SW 1271 (cell line): ENCODE measurements at places on chromosomes 13 and 19.

GRCh38 chr13:78868991-78869390 lies 210.0 kb upstream of the OBI1 start:
- no peak for DNase-seq

DNA sequence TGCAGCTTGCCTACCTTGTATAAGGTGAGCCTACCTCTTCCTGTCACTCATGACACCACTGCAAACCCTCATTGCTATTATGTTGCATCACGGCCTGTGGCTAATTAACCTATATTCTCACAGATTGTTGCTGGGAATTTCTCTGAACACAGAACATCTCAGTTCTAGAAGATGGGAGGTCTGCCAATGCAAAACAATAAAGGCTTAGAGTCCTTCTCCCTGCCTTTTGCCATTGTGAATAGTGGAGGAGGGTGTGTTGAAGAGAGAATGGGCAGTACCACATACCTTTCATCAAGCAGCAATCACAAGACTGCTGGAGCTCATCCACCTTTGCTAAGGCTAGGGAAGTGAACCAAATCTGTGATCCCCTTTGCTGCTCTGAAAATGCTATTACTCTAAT lies 34.4 kb downstream of the WDFY2 start:
- no peak for DNase-seq

DNA sequence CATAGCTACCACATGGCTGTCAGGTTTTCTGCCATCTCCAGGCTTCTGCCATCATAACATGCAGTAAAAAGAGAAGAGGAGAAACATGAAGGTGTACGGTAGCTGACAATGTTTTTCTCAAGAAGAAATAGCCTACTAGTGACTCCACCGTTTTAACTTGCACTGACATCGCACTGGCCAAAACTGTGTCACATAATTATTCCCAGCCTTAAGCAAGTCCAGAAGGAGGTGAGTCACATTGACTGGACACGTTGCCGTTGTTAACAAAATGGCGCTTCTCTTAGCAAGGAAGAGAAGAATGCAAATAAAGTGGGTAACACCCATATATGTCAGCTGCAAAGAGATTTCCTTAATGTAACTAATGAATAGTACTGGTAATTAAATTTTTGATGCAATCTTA lies 810.4 kb upstream of the SLC10A2 start:
- no peak for DNase-seq

DNA sequence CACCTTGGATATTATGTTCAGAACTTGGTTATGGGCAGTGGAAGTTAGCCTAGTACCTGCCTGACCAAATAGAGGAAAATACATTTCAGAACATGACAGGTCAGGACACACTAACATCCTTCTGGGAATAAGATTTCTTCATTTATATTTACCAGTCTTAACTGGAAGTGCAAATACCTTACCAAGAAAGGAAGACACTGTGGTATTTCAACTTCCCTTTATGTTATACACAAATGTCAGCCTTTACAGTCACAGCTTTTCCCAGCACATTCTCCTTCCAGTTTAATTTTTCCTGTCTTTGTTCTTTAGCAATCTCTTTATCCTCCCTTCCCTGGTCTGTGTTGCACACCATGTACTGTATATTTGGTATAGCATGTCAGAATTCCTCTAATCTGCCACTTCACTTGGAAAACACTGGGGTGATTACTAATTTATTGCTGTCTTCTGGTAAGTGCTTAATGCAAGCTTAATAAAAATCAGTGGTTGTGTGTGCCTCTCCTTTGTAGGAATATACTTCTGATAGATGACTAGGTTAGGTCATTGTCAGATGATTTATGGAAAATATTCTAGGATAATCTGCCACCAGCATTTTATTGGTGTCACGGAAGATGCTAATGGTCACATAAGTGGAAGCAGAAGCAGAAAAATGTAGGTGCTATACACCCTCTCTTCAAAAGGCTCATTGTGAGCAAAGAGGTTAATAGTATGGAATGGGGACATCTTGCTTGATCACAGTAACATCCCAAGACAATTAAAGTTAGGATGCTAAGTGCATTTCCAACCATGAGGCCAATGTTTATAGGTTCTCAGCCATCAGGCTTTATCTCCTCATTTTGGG lies 124.3 kb upstream of the STARD13 start:
- no peak for DNase-seq

GRCh38 chr19:39128516-39129079 lies 3.0 kb downstream of the PAK4 start:
- DNase-seq: no peak

DNA sequence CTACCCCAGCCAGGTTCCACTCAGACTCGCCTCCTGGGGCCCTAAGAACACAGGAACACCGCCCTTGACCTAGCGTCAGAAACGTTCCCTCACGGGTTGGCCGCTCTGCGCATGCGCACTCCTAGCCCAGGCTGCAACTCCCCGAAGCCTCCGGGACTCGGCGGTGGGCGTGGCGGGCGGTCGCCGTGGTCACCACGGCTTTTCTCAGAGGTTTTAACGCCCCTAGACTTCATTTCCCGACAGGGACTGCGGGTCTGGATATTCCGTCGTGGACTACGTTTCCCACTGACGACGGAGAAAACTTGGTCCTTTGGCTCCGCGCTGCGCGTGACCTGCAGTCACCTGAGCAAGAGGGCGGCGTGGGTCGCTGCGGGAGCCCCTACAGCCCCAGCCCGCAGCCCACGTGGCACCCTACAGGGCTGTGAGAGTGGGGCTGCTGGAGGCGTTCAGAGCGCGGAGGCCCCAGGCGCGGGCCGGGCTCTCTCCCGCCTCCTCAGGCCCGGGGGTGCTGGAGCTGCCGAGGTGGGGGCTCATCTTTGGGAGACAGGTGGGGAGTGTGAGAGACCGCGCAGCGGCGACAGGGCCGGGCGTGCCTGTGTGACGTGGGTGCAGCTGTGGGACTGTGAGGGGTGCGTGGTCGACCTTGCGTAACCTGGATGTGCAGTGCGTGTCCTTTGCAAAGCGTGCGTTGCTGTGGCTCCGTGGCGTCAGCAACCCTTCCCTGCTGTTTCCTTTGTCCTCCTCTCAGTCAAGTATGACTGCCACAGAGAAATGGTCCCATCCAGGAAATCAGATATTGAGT lies 38.0 kb upstream of the ZNF573 start:
- no peak for DNase-seq

DNA sequence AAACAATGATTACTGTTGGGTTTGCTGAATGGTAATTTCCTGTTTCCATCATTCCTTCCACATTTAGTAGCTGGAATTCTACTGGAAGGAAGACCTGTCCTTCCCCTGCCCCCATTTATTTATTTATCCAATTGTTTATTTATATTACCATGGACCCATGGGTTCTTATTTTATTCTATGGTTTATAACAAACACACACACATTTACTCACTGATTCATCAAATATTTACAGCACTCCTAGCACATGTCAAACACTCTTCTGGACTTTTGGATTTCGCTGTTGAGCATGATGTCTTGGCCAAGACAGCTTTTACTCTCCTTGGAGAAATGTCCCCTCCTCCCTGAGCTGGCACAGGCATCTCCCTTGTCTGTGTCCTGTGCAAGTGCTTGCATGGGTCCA lies 227.8 kb upstream of the MAB21L1 start:
- no peak for DNase-seq

GRCh38 chr19:33304371-33304759 lies 2.0 kb upstream of the CEBPA start:
- no peak for DNase-seq

DNA sequence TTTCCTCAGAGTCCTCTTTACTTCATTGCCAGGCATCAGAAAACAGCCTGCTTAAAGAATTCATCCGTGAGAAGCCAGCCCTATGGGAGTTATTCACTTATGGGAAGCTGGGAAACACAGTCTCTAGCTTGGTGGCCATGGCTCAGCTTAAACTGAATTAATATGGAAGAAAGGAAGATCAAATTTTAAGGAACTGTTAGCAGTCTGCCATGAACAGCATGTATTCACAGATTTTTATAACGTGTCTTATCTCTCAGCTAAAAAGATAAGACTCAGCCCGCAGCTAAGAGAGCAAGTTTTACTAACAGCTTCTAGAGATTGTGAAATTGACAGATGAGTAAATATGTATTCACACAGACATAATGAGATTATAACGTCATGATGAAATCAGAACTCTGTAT lies 253.7 kb upstream of the RXFP2 start:
- no peak for DNase-seq

- DNase-seq: no peak
Observed at GRCh38 chr13:35839806-35840205, 291.4 kb downstream of the DCLK1 start.

- DNase-seq: peak; percentile 80
Observed at GRCh38 chr19:12564016-12564664, 12.9 kb upstream of the ZNF564 start.

- DNase-seq: no peak
Observed at GRCh38 chr13:95627590-95627989, 16.9 kb downstream of the DZIP1 start.

DNA sequence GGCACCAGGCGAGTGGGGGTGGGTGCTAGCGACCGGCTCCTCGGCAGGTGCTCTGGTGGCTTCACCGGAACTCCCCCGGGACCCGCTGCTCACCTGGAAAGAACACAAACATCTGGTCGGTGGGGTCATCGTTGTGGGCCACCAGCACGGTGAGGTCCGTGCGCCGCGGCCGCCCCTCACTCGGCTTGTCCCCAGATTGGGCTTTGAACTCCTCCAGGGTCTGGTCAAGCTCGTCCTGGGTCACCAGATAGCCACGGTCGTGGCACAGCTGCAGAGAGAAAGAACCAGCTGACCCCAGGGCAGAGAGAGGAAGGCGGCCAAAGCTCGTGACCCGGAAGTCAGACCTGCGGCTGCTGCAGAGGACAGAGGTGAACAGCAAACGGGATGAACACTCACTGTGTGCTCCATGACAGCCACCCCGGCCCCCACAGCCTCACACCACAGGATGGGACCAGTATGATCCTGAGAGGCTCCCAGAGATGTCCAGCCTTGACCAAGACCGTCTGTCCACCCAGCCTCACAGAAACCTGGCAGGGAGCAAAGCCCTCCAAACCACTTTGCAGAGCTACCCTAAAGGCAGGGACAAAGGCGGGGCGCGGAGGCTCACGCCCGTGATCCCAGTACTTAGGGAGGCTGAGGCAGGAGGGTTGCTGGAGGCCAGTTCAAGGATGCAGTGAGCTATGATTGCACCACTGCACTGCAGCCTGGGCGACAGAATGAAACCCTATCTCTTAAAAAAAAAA lies 1.2 kb downstream of the POLR2E start:
- DNase-seq: no peak

GRCh38 chr19:54154603-54155345 lies 4.7 kb downstream of the LENG1 start:
- DNase-seq: peak; percentile 36

GRCh38 chr13:42048684-42049453 lies 421 bp downstream of the DGKH start:
- peak; percentile 52 for DNase-seq
